Activated CD8-positive, alpha-beta memory T cell treated with anti-CD3 and anti-CD28 coated beads, Interleukin-2, amount 50 U/mL, for 4 hours (primary cell): ENCODE measurements at places on chromosomes 4 and X.

DNA sequence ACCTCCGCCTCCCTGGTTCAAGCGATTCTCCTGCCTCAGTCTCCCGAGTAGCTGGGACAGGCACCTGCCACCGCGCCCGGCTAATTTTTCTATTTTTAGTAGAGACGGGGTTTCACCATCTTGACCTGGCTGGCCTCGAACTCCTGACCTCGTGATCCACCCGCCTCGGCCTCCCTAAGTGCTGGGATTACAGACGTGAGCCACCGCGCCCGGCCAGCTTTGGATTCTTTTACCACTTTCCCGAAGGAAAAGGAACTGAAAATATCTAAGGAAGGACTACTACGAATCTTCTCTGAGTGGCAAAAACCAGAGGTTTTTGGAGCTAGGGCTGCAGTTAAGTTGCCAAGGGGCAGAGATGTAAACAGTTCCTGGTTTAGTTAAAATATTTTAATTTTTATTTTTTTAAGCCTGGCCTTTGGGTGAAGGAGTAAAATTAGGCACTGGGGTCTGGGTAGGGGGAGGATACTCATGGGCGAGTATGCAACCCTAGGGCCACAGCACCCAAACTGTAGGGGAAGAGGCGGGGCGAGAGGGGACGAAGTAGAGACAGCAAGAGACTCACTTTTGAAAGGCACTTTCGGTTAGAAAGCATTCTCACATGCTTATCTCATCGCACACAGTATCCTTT lies 525 bp upstream of the CISD2 start:
- no peak for DNase-seq

- peak; percentile 47 for DNase-seq
Observed at GRCh38 chrX:103918050-103918449, 44.4 kb upstream of the TMSB15B start.

- DNase-seq, result no peak
Observed at GRCh38 chrX:40947276-40947675, 138.0 kb upstream of the USP9X start.

DNA sequence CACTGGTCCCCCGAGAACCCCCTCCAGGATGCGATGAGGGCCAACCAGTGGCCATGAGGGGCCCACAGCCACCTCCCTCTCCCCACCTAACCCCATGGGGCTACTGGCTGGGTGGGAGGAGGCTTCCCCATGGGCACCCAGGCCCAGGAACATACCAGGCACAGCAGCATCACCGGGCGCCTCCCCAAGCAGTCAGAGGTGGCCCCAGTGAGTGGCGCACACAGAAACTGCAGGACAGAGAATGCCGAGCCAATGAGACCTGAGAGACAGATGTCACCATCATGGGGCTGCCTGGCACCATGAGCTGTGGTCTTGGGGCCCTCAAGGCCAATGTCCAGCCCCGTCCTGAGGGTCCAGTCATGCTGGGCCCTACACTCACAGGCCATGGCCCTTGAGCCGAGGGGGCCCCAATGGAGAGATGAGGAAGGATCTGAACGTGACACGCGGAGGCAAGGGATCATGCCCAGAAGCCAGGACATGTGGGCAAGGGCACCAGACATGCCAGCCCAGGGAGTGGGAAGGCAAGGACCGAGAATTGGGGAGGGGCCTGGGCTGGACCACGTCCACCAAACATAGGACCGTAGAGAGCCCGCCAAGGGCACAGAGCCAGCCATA lies 30.1 kb downstream of the NOP14 start:
- DNase-seq, result no peak

GRCh38 chr4:173685165-173685830 lies 155.3 kb upstream of the HAND2 start:
- DNase-seq, result no peak

- no peak for DNase-seq
Observed at GRCh38 chr4:47703956-47704355, 133.9 kb downstream of the CORIN start.

DNA sequence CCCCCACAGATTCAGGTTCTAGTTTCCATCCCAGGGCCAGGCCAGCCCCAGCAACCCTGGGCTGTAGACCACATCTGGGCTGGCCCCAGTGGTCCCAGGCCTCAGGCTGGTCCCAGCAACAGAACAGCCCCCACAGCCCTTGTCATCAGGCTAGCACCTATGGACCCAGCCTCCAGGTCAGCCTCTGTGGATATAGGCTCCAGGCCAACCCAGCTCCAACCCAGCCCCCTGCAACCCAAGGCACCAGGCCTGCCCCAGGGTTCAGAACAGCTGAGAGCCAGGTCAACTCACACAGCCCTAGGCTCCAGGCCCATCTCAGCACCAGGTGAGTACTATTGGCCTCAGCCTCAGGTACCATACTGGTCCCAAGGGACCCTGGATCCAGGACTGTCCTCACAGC lies 155.3 kb downstream of the PWWP3B start:
- DNase-seq, result no peak

DNA sequence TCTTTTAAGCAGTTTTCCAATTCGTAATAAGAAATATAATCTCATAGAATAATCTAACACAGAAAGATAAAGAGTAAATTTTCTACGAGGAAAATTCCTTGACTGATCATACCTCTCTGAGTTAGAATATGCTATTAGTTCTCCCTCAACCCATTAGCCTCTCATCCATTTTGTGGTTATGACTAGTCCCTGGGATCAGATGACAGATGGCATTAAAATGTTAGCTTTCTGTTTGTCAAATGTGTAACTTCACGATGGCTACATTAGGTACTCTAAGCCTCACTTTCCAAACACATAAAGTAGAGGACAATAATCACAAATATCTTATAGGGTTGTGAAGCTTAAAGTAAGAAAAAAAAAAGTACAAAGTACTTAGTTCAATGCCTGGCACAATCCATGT lies 112.2 kb downstream of the ZAR1 start:
- DNase-seq, result no peak

GRCh38 chrX:84258708-84259107 lies 70.7 kb upstream of the RPS6KA6 start:
- DNase-seq, result no peak

- DNase-seq, result no peak
Observed at GRCh38 chrX:49992853-49993252, 70.5 kb downstream of the CLCN5 start.

DNA sequence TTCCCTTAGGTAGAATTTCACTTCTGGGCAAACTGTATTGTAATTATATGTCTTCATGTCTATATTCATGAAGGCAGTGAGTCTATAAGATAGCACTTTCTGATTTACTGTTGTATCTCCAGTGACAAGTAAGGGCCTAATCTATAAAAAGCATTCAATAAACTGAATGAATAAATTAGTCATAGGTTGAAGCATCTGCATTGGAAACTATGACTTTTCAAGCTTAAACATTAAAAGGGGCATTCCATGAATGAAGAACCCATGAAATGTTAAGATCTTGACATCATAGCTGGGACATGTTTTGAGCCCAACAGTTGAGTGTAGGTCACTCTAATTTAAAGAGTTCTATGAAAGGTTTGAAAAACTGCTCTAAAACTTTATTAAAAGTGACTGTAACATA lies 159.3 kb upstream of the LCORL start:
- no peak for DNase-seq

DNA sequence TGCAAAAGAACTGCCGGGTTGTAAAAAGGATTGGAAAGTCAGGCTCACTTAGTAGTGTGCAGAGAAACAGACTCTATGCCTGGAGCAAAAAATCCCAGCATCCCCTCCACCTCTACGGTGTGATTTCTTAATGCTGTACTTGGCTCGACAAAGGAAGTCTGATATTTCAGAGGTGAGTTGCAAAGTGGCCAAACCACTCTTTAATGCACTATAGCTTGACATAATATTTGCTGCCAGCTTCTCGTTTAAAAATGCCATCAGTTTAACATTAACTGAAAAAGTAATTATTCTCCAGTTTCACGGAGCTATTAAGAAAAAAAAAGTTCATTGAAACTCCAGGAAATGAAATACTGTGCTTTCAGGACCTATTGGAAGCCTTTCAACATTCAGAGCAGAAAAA lies 448.3 kb upstream of the ZFP42 start:
- DNase-seq, result no peak

DNA sequence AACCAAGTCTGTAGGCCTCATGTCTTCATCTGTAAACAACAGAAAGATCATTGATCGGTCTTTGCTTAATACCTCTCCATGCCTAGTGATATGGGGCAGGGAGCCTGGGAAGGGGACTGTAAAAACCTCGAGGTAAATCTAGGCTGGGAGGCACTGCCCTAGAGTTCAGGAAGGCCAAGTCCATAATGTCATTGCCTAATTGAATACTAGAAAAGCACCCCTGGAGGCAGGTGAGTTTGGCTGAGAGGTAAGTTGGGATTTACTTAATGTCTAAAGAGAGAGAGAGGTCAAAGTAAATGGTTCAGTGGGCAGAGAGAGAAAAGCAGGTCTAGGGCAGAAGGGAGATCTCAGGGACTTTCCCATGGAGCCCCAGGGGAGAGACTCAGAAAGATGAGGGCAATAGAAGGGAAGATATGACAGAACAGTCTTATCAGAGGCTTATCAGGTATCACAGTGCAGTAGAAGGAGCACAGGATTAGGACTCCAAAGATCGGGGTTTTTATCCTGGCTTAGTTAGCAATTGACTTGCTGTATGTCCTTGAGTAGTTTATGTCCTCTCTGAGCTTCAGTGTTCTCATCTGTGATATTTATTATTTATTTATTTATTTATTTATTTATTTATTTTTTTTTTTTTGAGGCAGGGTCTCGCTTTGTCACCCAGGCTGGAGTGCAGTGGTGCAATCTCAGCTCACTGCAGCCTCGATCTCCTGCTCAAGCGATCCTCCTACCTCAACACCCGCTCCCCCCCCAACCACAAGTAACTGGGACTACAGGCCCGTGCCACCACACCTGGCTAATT lies 85.2 kb downstream of the SLC16A2 start:
- DNase-seq, result no peak

DNA sequence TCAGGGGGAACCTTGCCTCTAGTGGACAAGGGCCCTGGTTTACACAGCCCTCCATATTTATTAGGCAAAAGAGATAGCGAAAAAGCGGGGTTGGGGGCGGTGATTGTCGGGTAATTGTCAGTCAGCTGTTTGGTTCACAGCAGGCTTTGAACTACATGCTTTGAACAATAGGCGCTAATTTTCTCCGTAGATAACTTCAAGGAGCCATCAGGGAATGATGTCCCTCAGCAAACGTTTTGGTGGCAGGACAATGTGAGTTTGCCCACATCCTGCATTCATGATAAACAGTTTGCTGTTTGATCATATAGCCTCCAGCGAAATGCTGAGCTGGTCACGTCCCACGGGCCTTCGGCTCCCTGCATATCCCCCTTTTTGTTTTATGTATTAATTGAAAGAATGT lies 65.2 kb downstream of the KANTR start:
- no peak for DNase-seq

- DNase-seq, result no peak
Observed at GRCh38 chrX:119477812-119478232, 9.6 kb downstream of the SLC25A5 start.

DNA sequence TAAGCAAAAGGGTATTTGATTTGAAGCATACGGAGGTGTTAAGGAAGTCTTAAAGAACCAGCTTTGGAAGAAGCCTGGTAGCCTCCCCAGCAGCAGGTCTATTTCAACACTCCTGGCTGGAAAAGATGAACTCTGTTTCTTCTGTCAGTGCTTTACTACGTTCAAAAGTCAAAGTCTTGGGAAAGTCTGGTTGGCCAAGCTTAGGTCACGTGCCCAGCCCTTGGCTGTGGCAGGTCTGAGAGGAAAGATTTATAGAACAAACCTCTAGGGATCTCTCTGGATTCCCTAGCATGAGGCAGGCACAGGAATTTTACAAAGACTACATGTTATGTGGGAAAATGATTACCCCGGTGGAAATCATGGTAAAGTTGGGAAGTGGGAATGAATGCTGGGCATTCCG lies 8.6 kb upstream of the ARHGAP10 start:
- DNase-seq, result no peak

DNA sequence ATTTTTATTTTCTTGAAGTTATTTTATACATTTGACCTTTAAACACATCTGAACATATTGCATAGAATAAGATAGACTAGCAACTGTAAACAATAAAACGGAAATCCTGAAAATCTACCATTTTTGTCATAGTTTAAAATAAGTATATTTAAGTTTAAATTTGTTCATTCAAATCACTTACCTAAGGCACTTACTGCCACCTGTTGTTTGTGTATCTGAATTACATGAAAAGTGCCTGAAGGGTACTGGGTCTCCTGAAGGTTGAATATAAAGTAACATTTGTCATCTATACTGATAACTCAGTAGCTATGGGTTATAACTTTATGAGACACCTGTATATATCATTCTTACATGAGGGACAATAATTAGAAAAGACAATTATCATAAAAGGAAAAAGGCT lies 38.6 kb downstream of the TRPC5 start:
- no peak for DNase-seq

DNA sequence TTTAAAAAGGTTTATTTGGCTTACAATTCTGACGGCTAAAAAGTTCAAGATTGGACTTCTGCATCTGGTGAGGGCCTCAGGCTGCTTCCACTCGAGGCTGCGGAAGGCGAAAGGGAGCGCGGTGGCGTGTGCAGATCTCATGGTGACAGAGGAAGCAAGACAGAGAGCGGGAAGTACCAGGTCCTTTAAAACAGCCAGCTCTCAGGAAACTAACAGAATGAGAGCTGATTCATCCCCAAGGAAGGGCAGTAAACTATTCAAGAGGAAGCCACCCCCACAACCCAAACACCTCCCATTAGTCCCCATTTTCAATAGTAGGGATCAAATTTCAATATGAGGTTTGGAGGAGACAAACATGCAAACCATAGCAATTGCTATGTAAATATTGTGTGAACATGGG lies 2144.2 kb upstream of the AGA start:
- no peak for DNase-seq

DNA sequence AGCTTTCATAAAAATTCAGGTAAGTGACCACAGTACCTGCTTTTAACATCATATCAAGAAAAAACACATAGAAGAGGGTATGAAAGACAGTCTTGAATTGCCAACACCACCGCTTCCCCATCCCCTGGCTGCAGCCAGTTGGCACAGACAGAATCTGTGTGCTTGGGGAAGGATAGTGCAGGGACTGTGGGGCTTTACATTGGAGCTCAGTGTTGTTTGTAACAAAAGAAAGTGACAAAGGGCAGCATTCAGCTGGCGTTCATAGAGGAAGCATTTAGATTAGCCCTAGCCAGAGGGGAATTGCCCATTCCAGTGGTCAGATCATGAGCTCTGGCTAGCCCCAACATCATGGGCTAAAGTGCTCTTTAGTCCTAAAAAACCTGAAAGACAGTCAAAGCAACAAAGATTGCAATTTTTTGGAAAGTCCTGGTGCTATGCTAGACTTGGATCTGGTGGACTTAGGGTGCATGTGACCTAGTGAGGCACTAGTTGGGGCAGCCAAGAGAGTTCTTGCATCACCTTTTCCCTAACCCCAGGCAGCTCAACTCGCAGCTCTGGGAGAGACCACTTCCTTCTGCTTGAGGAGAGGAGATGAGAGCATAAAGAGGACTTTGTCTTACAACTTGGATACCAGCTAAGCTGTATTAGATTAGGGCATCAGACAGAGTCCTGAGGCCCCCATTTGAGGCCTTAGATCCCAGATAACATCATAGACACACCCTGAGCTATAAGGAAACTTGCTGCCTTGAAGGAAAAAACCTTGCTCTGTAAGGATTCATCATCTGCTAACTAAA lies 1602.4 kb upstream of the ADGRL3 start:
- no peak for DNase-seq

GRCh38 chr4:98617358-98618047 lies 40.9 kb downstream of the TSPAN5 start:
- no peak for DNase-seq
